ENCODE measurements at places on chromosomes 2 and 18.

- DNase-seq, result no peak
Observed at GRCh38 chr2:21452678-21453077, 328.9 kb downstream of the TDRD15 start.

DNA sequence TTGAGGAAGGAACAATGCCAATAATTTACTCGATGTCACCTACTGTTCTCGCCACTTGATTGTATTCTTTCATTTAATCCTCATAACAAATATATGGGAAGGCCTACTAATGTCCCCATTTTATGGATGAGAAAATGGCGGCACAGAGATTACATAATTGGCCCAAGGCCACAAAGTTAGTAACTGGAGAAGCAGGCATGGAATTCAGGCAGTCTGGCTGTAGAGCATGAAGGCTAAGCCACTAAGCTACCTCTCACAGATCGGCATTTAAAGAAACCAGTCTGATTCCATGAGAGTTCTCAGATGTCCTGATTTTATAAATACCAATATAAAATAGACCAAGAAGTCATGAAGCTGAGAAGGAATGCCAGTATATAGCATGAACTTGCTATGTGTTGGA lies 121.8 kb upstream of the EPAS1 start:
- DNase-seq, result no peak

- DNase-seq, result no peak
Observed at GRCh38 chr2:12412898-12413305, 303.8 kb upstream of the TRIB2 start.

GRCh38 chr2:141925511-141925910 lies 205.3 kb downstream of the LRP1B start:
- no peak for DNase-seq

- no peak for DNase-seq
Observed at GRCh38 chr2:15061268-15061667, 428.8 kb downstream of the LRATD1 start.

GRCh38 chr2:37855283-37856041 lies 69.6 kb upstream of the RMDN2 start:
- no peak for DNase-seq

Data from bronchial epithelial cell (primary cell).